Stromal cell of bone marrow (primary cell): ENCODE measurements at places on chromosomes 2 and 18.

DNA sequence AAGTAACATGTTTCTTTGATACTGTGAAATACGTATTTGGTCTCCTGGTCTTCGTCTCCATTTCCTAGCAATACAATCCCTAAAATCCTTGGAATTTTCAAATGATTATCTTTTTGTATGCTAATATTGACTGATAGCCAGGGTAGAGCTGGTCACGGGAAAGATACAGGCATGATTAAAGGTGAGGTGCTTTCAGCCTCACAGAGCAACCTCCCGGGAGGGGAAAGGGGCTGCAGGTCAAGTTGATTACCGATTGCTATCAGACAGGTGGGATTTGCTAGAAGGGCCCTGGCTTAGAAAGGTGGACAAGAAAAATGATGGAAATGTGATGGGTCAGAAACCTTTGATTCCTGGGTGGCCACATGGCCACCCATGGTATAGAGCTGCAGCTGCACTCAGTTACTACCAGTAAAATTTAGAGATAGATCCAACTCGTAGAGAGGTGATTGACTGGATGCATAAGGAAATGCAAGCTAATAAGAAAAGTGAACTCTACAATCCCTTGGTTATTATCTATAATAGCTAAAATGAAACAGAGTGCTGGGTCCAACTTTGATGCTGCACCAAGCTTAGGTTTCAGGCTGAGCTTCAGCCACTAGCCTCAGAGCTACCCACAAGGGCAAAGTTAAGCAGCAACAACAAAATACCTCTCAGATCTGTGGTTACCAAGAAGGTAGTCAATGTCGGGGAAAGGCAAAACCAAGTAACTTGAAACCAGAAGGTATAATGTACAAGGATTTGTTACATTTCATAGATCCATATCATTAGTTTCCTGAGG is 15.3 kb downstream of the YPEL5 start:
- DNase-seq: no peak

DNA sequence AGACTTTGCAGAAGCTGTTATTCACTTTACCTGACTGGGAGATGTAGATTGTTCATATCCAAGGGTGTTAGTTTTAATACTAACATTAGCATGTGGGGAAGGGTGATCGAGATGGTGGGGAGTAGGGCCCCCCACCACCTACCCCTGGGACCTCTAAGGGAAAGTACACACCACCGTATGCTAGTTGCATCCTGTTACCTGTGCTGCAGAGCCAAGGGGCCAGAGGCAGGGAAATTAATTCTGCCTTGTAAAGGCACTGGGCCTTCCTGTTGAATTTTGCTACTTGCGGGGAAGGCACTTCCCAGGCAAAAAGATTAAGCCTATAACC is 9.0 kb downstream of the STEAP3 start:
- DNase-seq: no peak

DNA sequence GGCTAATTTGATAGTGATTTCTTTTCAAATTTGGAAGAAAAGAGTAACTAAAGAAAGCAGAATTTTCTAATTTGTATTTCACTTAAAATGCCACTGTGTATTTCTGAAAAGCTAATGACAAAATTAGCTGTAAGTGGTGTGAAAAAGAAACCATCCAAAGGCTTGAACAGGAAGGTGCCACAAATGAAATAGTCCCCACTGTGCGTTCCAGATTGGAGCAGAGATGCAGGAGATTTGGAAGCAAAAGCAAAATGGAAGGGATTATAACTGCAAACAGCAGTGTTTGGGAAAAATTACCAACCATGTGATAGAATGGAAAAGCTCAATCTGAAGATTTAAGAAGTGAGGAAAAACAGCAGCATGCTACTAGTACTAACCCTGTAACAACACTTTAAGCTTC is 498.7 kb downstream of the SUCLG1 start:
- no peak for DNase-seq

DNA sequence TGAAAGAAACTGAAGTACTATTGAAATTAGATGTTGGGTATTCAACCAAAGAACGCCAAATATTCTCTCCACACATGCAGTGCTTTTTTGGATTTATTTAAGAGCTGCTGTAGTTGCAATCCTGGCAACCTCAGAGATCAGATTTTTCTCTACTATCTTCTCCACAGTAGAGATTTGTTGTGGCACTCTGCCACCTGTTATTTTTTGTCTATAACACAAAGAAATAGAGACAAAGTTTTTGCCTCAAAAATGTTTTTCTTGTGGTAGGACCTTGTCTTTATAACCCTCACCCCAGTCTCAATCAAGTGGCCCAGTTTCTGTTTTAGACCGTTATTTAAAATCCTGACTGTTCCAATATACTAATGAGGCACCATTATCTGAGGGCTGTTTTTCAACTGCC is 79.4 kb downstream of the SCG2 start:
- DNase-seq: no peak

DNA sequence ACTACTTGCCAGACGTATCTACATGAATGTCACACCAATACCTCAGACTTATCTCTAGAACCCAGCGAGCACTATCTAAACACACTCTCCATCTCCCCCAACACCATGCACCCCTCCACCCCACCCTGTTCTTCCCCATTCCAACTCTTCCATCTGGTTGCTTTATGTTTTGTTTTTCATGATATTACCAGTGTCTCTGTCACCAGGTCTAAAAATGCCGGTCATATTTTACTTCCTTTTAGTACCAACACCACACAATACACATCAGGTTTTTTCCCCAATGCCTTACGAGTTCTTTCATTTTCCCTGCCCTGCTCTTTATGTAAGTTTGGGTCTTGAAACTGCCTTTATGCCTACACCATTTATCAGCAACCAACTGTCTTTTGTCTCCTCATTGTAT is 10.2 kb upstream of the ITGA4 start:
- DNase-seq: no peak

DNA sequence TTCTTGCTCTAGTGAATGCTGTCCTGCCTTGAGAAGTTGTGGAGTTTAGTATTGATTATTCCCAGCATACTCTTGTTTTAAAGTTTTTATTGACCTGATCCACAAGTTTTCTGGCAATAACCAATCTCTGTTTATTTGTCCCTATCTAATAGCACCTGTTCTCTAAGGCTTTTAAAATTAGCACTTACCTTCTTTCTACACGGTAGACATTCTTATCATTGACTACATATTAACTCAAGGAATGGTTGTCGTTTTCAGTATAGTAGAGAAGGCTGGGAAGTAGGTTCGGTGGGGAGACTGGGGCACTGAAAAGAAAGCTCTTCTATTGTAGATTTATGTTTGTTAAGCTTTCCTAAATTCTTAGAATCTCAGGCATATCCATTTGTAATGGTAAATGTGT is 726.0 kb downstream of the DPP10 start:
- no peak for DNase-seq

DNA sequence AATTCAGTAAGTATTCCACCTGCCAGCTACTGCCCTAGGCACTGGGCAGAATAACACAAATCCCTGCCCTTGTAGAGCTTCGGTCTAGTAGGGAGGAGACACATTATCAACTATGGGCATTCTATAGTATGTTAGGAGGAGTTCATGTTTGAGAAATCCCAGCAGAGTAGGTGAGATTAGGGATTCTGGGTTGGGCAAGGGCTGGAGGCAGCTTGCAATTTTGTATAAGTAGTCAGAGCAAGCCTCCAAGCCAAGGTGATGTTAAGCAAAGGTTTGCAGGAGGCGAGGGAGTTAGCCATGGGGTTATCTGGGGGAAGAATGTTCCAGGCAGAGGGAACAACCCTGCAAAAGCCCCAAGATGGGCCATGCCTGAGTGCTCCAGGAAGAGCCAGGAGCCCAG is 187.9 kb upstream of the HS6ST1 start:
- no peak for DNase-seq

DNA sequence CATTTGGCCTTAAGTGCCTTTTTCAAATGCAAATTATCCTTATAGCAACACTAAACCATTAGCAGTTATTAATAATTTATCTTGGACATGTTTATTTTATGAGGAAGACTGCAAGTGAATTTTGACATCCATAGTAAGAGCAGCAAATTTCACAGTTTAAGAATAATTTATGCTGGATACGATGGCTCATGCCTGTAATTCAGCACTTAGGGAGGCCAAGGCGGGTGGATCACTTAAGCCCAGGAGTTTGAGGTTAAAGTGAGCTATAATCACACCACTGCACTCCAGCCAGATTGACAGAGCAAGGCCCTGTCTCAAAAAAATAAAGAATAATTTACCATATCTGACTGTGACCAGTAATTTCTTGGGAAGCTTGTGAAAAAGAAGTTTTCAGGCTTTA is 286.2 kb downstream of the TMX3 start:
- no peak for DNase-seq

- DNase-seq: no peak
These were observed 14.8 kb upstream of the INHBB start for GRCh38 chr2:120330946-120331822.

DNA sequence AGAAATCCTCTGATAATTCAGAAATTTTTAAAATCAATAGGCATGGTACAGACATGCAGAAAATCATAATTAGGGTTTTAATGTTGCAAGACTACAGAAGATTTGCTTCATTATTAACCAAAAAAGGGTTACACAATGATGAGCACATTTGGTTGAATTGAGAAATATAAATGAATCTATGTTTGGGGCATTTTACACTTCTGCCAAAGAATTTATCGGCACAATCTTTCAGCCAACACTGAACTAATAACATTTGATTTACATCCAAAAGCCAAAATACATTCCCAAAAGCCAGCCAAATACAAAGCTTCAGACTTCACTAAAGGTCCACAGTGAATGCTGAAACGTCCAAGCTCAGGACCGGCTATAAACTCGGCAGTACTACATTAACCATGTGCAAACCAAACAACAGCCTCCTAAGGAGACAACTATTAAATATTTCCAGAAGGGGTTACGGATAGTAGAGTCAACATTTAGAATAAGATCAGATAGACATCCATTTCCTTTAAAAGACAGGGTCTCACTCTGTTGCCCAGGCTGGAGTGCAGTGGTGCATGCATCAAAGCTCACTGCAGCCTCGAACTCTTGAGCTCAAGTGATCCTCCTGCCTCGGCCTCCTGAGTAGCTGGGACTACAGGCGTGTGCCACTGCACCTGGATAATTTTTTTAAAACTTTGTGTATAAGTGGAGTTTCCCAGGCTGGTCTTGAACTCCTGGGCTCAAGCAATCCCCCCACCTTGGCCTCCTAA is 29.4 kb downstream of the SPRED2 start:
- DNase-seq: peak; percentile 48

- DNase-seq: no peak
These were observed 36.0 kb downstream of the LONRF2 start for GRCh38 chr2:100286318-100286717.

DNA sequence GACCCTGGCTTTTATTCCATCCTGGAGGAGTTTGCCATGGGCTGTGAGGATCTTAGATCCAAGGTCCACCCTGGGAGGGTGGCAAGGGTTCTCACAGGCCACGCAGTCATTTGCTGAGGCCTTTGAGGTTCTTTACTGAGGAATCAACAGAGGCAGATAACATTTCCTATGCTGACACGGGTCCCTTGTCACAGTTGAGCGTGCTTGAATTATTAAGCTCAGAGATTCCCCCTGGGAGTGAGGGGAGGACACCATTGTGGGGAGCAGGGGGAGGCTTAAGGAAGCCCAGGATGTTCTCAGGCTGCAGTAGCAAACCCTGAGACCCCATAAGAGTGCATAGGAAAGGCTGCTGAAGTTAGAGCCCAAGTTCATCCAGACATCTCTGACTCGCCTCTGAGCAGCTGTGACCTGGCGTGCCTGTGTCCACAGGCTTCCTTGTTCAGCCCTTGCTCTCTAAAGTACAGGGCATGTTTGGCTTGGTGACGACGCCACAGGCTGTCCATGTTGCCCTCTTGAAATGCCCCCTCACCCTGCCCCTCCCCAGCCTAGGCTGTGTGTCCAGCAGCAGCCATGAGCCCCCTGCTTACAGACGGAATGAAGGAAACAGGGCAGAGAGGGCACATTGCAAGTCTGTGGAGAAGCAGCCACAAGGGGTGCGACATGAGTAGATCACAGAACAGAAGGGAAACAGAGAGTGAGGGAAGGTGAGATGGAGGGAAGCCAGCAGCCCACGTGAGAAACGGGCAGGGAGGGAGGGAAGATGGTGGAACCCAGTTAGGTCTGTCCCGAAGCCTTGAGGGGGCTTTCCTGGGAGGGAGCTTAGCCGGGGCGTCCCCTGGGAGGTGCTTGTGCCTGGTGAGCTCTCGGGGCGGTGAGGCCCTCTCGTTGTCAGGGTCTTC is 34.0 kb downstream of the NAPG start:
- no peak for DNase-seq

DNA sequence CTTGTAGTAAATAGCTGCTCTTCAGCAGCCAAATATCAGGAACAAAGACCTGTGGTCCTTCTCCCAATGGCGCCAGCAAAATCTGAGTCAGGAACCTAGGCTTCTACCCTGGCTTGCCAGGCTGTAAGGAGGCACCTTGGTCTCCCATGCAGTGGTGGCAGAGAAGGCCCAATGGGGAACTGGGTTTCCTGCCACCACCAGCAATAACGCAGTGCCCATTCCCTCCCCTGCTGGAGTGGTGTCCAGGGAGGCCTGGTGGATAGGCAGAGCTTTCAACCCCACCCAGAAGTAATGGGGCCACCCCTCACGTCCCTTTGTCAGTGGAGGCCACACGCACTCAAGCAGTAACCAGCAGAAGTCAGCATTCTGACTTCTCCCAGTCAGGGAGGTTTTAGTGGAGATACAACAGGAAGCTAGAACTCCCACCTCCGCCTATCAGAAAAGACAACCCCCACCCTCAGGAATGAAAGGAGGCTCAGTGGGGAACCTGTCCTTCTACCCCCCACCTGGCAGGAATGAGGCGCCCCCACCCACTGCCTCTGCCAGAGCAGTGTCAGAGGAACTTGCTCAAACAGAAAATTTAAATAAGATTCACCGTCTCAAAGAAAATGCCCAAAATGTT is 132.4 kb downstream of the COPS8 start:
- no peak for DNase-seq

GRCh38 chr2:62642429-62643099 is 62.9 kb upstream of the EHBP1 start:
- DNase-seq: no peak

DNA sequence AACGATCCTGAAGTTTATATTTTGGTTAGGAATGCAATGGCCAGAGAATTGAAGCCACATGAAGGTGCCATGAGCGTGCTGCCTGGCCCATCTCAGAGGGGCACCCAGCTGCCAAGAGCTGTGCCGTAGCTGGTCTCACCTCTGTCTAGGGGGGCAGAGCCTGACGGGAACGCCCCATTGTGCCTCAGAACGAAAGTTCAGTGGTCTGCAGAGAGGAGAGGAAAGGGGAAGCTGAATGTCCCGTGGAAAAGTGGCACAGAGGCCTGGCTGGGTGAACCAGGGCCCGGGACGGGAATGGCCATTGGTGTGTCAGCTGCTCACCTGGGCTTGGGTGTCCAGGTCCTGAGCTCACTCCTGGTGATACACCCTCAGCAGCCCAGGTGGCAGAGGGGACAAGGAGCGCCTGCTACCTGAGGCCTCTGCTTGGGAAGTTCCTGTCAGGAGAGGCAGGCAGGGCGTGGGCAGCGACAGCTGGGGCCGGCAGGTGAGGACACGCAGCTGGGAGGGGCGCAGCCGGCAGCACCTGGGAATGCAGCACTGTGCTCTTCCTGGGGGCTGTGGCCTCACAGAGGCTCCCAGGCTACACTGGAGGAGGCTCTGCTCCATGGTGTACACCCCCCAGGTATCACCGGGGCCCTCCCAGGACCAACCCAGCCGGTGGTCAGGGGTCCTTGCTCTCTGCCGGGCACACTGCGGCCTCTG is 67.3 kb downstream of the PARD6G start:
- DNase-seq: no peak
